ENCODE measurements at places on chromosomes 2 and 18.

- DNase-seq, result no peak
These were observed 48.8 kb downstream of the TMEM163 start for GRCh38 chr2:134669731-134670669.

DNA sequence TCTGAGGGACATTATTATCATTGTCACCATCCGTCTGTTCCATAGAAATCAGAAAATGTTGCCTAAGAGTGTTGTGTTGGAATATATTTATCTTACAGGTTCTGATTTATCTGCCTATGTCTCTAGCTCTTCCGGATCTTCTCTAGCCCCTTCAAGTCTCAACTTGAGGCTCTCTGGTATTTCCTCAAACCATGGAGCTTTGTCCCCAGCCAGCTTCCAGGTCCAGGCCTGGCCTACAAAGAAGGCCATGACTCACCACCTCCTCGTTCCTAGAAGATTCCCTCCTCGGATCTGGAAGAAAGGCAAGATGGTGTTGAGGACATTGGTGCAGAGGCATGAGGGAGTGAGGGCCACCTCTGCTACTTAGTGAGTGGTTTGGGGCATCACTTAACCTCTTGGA is 122.1 kb upstream of the TRIB2 start:
- DNase-seq, result no peak

- no peak for DNase-seq
These were observed 136.8 kb upstream of the ARL4C start for GRCh38 chr2:234633581-234634230.

DNA sequence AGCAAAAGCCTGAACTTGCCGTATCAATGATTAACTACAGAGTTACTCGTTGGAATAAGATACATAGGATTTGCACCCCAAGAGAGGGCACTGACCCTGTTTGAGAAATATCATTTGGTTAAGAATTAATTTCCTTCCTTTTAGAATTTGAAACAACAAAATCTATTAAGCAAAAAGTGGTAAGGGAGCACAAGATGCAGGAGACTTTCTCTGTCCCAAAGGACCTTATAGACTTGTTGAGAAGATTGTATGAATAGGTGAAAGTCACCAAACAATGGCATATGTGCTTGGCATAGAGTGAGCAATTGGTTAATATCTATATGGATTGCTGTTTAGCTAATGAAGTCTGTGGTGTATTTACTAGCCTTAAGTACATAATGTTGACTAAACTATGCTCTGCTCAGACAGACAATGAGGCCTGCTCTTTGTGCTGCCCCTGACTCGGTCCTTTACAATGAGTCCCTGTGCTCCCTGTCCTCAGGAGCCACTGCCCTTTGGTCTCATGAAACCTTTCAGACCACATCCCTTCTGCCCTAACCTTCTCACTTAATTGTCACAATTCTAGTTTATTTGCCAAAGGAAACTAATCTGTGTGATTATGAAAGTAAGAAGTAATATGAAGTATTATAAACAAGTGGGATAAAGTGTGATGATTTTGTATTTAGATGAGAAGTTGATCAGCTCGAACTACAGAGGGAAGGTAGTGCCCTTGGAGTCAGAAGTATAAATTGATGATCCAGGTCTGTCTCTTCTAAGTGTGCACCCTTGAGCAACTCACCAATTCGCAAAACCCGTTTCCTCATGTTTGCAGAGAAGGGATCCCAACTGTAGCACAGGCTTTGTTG is 21.2 kb upstream of the HNMT start:
- no peak for DNase-seq

DNA sequence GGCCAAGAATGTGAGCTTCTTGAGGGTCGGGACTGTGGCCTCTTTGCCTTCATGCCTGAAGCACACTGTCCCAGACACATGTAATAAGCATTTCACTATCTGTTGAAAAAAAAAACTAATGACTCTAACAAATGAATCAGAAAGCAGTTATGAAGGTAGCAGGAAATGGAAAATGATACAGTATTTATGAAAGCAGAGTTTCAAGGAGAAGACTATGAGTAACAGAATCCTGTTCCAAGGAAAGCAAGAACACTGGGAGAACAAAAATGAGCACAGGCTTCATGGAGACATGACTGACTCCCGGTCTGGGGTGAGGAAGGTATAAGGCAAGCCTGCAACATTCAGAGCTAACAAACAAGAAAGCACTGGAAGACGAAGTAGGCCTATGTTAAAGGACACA is 190.8 kb downstream of the RNF152 start:
- no peak for DNase-seq

- DNase-seq, result no peak
These were observed 14.3 kb upstream of the TANC1 start for GRCh38 chr2:158953926-158954763.

DNA sequence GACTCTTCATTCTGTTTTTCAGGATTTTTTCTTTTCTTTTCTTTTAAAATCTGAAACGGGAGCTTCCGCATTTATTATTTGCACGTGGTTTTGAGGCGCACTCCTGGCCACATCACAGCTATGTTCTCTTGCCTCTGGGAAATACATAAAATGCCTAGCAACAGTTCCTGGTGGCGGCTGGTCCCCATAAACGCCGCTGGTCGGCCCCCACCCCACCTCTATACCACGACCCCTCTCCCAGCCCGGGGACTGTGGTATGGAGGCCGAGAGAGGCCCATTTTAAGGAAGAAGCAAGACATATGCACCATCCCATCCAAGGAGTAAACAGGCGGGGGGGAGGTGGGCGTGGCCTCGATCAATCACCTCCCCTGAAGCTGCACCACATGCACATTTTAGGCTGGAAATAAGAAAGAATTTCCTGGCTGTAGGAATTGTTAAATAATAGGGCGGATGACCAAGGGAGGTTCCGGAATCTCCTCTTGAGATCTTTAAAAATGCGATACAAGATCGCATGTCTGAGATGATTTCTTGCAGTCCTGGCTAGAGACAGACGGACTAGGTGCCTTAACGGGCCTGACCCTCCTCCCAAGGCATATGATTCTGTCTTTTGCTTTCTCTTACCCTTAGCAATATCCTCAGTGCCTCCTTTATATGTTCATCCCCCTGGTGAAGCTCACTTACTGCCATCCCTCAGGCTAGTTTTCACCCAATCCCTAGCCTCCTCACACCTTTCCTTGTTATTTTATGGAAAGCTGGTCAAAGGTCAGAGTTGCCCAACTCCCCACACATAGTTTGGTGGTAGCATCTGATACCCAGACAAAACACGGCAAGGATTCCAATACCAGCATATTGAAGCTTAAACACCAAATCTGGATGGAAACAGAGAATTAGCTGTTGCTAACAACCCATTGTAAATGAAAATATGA is 82.4 kb downstream of the BCL2 start:
- DNase-seq, result no peak

GRCh38 chr2:43269074-43269572 is 42.7 kb upstream of the ZFP36L2 start:
- peak; percentile 18 for DNase-seq

- no peak for DNase-seq
These were observed 47.5 kb downstream of the MARCO start for GRCh38 chr2:118989481-118989880.

DNA sequence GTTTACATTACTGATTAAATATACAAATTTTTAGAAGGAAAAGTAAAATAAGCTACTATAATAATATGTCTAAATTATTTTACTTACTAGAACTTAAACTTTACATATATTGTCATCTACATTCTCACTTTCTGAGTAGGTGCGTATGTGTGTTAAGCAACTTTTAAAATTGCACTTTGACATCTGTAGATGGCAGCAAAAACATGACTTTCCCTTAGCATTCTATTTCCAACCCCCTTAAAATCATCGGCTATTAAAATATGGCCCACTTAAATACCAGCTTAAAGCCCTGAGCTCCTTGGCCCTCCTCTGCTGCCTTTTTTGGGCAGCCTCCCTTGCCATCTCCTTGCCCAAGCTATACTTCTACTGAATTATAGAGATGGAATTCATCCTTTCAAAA is 78.0 kb downstream of the UPP2 start:
- DNase-seq, result no peak

- no peak for DNase-seq
These were observed 133.4 kb downstream of the HDAC4 start for GRCh38 chr2:239267288-239267951.

DNA sequence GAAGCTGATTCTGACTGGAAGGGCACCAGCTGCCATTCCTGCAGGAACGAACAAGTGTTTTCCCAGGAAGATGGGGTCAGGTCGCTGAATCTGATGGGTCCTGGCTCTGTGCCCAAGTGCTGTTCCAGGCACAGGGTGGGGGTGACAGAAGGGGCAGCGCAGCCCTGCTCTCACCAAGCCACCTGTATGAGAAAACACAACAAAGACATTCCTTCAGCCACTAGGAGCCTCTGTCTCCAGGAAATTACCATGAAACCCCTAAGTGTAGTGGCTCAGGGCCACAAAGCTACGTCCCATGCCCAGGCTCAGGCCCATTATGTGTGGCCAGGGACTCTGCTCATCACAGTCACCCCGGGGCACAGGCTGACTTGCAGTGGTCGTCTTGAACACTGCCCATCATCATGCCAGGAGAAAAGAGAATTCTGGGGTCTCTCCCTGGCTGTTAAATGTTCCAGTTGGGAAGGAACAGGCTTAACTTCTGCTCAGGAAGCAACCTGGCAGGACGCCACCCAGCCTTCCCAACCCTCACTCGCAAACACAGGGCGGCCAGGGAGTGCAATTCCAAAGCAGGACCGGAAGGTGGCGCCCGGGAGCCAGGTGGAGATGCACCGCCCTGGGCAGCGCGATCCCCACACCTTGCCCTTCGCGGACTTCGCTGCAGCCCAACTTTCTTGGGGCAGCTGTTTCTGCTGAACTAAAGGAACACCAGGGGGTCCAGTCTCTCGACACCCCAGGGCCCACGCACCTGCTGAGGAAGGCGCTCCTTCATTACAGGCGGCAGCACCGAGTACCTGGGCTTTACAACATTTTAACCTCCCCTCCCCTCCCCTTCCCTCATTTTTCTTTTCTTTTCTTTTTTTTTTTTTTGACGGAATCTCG is 11.0 kb upstream of the SFTPB start:
- DNase-seq, result peak; percentile 86

DNA sequence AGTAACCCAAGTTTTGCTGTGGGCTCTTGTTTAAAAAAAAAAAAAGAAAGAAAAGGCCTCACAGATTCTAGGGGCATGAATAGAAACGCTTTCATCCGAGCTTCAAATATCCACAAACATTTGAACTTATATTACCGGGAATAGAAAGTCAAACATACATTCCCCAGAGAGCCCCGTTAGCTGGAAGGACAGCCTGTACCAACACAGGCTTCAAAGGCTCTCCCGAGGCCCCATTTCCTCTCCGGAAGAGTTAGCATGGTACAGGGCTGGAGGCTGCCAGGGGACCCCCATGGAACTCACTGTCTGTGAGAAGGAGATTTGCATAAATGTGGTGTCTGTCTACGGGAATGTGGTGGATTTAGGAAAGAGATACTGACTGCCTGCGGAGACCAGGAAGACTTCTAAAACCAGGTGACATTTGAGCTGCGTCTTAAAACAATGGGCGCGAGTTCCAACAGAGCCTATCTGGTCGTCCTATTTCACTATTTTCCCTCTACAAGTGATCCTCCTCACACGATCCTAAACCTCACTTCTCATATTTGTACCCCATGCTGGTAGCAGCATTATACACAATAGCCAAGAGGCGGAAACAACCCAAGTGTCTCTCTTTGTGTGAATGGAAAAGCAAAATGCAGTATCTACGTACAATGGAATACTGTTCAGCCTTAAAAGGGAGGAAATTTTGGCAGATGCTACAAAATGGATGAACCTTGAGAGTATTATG is 820 bp upstream of the MATN3 start:
- peak; percentile 15 for DNase-seq

DNA sequence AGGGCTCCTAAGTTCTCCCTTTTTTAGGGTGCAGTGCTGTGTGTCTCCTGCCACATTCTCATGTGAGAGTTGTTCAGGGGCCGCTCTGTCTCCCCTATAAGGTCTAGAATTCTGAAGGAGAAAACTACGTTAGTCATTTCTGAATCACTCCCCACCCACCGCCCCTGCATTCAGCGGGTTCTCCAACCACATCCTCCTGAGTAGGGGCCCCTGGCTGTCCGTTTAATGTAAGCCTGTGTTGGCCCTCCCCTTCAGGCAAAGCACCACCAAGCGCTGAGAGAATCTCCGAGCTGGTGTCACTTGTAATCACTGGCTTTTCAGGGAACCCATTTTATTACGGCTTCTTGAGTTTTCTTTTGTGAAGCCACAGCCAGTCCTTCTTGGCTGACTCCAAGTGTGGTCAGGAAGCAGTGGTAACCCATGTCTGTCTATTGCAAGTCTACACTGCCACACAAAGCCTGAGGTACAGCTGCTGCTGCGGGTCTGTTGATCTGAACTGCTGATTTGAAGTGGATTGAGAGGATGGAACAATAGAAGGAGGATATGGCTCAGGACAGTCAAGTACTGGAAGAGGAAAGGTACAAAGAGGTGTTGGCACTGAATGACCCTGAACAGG is 16.9 kb downstream of the LCT start:
- DNase-seq, result no peak

GRCh38 chr18:79524181-79525078 is 128.7 kb downstream of the NFATC1 start:
- DNase-seq, result no peak

GRCh38 chr2:164252568-164253287 is 368.6 kb downstream of the GRB14 start:
- no peak for DNase-seq

DNA sequence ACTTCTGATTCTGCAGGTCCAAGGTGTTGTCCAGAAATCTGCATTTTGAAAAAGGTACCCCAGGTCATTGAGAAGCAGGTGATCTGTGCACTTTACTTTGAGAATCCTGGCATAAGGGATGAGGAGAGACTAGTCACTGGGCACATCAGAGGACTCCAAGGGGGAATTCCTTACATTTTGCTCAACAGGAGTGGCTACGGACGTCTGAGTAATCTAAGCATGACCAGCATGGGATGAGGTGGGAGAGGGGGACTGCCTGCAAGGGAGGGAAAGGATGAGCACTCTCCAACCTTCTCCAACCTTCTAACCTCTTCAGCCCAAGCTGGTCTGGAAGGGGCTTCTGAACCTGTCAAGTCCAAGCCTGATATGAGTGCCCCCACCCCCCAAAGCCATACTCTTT is 55.5 kb downstream of the MARCHF4 start:
- no peak for DNase-seq

GRCh38 chr2:64873472-64873924 is 115.7 kb upstream of the SLC1A4 start:
- peak; percentile 92 for DNase-seq

DNA sequence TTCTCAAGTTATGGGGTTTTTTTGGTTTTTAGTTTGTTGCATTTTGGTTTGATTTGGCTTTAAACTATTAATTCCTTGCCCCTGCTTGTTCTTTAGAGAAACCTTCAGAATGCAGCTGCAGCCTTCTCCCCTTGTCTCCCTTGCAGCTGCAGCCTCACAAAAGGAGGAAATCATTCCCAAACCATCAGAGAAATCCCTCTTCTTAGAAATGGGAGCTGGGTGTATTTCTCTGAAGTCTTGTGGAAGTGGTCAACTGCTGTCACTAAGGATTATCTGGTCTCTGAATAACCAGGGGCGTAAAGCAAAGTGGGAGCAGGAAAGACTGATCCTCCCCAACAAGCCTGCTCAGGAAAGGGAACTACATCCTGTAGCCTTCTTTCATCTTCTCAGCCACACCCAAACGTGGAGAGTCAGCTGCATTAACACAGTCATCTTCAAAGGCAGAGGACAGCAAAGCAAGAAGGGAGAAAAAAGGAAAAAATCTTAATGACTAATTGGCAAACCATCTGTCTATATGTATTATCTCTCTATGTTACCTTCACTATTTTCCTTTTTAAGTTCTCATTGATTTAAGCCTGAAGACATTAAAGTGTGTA is 1834.1 kb upstream of the PIK3C3 start:
- peak; percentile 3 for DNase-seq

GRCh38 chr18:31876707-31877106 is 66.2 kb downstream of the TRAPPC8 start:
- DNase-seq, result no peak
